ENCODE measurements at places on chromosomes 7 and 10. TPM values are rescaled to one million over a fixed set of nuclear protein-coding genes. Genes with fewer than 3 reads are reported as not detected.

DNA sequence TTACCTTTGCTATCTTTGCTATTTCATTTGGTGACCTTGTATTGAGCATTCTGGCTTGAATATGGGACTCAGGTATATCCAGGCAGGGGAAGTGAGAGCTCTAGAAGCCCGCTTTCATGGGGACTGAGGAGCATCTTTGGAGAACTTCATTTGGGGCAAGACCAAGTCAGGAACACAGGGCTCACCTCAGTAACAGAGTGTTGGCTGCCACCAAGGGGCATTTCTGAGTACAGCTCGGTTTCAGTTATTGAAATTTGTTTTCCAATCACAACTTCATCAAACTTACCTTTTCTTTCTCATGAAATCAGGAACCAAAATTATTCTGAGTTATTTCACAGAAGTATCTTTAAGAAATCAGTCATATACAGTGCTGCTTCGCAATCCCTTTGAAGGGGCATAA lies 337.2 kb downstream of the C7orf25 start:
- no peak for DNase-seq

GRCh38 chr7:27154369-27154768 lies 2.0 kb upstream of the HOXA3 start:
- DNase-seq: no peak

DNA sequence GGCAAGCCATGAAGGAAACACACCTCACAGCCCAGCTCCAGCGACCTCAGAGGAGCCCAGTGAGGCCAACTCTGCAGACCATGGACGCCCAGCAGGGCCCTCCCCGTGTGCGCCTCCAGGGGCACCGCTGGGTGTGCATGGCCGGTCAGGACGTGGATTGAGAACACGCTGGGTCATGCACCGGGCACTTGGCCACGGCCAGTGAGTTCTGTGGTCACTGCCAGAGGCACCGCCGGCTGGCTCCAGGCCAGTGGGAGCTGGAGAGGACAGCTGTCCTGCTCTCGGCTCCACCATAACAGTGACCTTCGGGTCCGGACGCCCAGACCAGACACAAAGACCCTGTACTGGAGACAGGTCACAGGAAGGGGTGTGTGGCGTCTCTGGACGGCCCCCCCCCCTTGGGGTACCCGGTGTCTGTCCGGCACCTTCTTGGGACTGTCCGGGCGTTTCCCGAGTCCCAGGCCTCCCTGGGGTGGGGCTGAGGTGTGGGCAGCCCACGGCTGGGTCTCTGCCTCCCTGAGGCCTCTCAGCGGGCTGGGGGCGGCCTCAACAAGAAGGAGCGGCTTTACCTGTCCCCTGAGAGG lies 50.4 kb upstream of the NKX6-2 start:
- DNase-seq: no peak

The LRRC18 gene
- not detected for polyA plus RNA-seq

The PON1 gene
- polyA plus RNA-seq: 0.28 TPM

The NAT16 gene
- not detected for polyA plus RNA-seq

The RBP3 gene
- not detected for polyA plus RNA-seq

- no peak for DNase-seq
Measured at GRCh38 chr7:85770332-85770731, 583.5 kb upstream of the SEMA3D start.

The NYAP1 gene
- polyA plus RNA-seq: 0.69 TPM

The CABCOCO1 gene
- 1.5 TPM for polyA plus RNA-seq

The MUC12 gene
- not detected for polyA plus RNA-seq

GRCh38 chr10:127739908-127740307 lies 2.9 kb downstream of the FOXI2 start:
- no peak for DNase-seq

DNA sequence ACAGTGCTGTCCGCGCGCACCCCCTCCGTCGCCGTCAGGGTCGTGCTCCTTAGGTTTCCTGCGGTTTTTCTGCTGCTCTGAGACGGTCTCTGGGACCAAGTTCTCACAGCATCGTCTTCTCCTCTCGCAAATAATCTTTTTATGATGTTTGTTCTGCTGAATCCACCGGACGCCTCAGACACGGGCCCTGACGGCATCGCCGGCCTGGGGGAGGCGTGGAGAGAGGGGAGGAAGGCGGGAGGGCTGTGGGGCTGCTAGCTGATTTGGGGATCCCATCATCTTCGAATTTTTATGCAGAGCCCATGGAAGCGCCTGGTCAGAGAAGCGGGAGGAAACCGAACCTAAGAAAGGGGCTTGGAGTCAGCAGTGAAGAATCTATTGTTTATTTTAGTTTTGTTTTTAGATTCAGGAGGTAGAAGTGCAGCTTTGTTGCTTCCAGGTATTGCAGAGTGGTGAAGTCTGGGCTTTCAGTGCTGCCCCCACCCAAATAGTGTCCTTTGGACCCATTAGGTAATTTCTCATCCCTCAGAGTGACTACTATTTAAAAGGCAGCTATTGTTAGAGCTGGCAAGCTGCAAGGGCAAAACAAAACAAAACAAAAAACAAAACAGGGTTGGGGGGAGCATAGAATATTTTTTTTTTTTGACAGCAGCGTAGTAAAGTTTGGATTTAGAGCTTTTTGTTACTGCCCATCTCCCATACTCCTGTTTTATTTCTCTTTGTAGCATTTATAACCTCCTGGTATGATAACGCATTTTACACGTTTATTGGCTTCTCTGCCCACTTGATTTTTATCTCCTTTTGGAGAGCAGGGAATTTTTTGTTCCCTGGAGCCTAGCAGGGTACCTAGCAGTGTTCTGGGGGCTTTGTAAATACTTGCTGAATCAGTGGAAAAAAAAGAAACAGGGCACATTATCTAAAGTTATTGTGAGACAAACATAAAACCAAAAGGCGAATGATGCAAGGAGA lies 92.6 kb downstream of the SPAG6 start:
- peak; percentile 75 for DNase-seq

DNA sequence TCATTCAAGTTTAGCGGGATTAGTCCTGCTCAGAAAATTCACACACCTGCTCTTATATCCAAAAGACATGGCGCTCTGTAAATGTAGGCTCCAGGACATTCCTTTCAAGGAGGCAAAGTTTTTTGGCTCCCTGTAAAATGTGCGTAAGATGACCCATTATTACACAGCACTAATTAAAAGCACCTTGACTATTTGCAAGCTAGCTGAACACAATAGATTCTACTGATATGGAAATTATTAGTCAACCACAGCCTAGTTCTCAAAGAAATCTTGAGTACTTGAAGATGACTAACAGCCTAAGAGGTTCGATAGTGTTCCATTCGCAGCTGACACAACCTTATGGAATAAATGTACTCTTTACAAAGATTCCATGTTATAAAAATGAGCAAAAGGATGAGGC lies 175.2 kb downstream of the BMPER start:
- DNase-seq: no peak
